Activated T-helper 2 cell treated with anti-CD3 and anti-CD28 coated beads, Interferon-gamma antibody, Interleukin-2, Interleukin-4, amounts not matched to agents 10 μg/mL and 5 μg/mL and 100 μg/mL, durations not matched to agents 14 hours and 24 hours and 36 hours (primary cell): ENCODE measurements at places on chromosomes 5 and 9. TPM values are rescaled to one million over a fixed set of nuclear protein-coding genes. Genes with fewer than 3 reads are reported as not detected.

SLIT3 gene
- 8.1 and 9.5 TPM in 2 replicates for total RNA-seq

PARP8 gene
- total RNA-seq, result 22.2 and 23.5 TPM in 2 replicates

NR5A1 gene
- total RNA-seq, result not detected in 2 replicates

SRA1 gene
- total RNA-seq, result 45.9 and 48.2 TPM in 2 replicates

LCN9 gene
- total RNA-seq, result not detected in 2 replicates

ZNF608 gene
- not detected in 2 replicates for total RNA-seq

DNA sequence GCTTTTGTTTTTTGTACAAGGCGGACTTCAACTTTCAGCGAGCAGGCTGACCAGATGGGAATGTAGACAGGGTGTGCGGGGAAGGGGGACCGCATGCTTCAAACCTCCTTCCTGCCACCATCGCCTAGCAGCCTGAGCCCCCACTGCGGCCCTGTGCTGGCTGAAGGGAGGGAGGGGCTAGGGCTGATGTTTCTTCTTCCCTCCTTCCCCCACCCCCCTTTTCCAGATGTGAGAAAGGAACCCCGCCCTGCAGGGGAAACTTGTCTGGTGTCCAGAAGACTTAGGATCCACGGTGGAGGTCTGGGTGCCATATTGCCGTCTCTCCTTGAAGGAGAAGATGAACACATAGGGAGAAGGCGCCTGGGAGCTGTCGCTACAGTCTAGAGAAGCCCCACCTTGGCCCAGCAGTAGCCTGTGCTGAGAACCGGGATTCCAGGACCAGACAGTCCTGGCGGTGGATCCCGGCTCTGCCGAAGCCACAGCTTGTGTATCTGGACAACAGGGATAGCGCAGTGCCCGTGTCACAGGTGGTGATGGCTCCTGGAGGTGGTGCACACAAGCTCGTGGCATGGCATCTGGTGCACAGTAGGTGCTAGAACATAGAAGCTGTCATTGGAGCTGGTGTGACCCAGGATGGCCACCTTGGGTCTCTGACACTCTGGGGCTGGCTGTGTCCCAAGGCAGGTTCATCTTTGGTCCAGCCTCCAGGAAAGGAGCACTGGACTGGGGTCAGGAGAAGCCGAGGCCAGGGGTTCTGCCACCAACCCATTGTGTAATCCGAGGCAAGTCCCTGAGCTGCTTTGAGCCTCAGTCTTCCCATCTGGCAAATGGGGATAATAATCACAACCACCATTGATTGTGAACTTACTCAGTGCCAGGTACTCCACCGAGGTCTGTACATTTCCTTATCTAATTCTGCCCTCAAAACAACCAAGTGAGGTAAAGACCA lies 205.6 kb downstream of the C9orf50 start:
- DNase-seq, result no peak

DNA sequence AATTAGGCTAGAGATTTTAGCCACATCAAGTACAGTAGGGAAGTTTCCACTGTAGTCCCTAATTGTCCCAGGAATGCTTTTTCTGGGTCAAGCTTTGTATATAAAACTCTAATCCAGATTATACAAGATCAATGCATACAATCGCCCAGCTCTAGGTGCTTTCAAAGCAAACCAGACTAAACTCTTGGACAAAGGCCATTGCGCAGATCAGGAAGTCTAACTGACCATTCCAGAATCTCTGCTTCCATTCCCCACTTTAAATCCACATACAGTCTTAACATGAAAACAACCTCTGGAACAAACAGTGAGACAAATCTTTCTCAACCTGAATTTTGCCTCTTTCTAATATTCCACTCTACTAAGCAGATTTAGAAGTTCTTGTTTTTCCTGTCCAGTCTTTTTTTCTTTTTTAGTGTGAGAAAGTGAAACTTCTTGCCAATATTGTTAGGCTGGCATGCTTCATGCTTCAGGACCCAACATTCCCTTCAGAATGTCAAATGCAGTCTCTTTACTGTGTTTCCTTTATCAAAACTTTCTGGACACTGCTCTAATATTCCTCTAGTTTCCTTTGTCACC lies 76.1 kb downstream of the ITGA1 start:
- DNase-seq, result no peak

DNA sequence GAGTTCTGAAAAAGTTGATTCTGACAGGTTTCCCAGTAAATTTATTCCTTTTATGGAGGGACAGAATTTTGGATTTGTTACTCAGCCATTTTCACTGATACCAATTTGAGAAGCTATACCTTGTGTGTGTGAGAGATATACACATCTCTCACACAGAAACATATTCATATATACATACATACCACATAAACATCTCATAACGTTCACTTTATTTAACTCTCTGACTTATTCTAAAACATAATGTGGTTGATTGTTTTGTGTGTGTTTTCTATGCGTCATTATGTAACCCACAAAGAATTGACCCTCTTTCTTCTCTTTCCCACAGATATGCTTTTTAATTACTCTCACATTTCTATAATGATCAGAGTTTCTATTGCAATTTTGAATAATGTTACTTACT lies 570.8 kb upstream of the TLE4 start:
- DNase-seq, result no peak

- DNase-seq, result no peak
Measured at GRCh38 chr9:136835162-136835931, 6.9 kb upstream of the AJM1 start.

GRCh38 chr5:120106912-120107525 lies 357.1 kb upstream of the PRR16 start:
- DNase-seq, result no peak

DNA sequence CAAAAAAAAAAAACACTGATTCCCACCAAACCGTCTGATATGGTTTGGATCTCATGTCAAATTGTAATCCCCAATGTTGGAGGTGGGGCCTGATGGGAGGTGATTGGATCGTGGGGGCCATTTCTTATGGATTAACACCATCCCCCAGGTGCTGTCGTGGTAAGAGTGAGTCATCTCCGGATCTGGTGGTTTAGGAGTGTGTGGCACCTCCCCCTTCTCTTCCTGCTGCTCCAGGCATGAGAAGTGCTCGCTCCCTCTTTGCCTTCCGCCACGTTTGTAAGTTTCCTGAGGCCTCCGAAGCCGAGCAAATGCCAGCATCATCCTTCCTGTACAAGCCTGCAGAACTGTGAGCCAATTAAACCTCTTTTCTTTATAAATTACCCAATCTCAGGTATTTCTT lies 45.2 kb downstream of the HSD17B3 start:
- no peak for DNase-seq

GRCh38 chr9:111940697-111941096 lies 44.1 kb downstream of the UGCG start:
- DNase-seq, result no peak

GRCh38 chr5:167899490-167900070 lies 391.9 kb upstream of the WWC1 start:
- no peak for DNase-seq

DNA sequence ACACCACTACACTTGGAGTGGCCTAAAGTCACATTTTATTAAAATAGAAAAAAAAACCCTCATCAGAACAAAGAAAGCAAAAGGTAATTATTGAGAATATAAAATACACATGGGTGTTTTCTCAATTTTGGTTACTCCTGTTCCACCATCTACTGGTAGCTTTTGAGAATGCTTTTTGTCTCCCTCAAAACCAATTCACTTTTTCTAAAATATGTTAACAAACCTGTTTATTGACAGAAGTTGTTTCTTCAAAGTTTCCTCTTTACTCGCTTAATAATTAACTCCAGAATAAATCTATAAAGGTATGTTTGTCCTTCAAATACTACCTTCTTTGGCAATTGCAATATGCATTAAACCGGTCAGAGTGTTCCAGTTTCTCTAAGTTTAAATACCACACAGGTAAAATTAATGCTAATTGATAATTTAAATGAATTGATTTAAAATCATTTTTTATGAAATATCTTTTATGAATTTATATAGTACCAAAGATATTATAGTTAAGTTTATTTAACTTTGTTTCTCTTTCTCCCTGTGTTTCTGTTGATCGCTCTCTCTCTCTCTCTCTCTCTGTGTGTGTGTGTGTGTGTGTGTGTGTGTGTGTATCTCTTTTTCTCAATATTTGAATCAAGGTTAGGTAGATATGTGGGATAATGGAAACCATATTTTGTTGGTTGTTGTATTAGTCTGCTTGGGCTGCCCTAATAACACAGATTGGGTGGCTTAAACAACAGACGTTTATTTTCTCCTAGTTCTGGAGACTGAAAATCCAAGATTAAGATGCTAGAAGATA lies 487.4 kb downstream of the PRDM9 start:
- DNase-seq, result no peak

DNA sequence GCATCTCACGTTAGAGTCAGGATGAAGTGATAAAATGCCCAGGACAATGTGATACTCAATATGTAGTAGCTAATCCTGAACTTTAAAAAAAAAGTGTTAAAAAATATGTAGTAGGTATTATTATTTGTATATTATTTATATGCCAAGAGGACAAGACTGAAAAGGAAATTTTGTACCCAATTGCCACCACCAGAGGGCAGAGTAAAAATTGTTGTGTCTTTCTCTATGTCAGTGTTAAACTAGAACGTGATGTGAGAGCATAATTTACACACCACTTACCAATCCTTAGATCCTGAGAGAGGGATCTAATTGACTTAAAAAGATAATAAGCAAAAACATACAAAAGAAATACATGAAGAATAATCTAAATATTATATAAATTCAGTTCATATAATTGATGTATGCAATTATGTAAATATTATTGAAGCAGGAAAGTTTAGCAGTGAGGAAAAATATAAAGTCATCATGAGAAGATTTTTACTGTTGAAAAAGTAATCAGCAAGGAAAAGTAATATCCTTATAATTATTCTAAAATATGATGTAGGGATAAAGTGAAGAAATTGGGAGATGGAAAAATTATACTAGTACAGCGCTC lies 288.9 kb downstream of the RAB3C start:
- DNase-seq, result no peak

- no peak for DNase-seq
Measured at GRCh38 chr9:133519693-133520092, 5.1 kb downstream of the MYMK start.

DNA sequence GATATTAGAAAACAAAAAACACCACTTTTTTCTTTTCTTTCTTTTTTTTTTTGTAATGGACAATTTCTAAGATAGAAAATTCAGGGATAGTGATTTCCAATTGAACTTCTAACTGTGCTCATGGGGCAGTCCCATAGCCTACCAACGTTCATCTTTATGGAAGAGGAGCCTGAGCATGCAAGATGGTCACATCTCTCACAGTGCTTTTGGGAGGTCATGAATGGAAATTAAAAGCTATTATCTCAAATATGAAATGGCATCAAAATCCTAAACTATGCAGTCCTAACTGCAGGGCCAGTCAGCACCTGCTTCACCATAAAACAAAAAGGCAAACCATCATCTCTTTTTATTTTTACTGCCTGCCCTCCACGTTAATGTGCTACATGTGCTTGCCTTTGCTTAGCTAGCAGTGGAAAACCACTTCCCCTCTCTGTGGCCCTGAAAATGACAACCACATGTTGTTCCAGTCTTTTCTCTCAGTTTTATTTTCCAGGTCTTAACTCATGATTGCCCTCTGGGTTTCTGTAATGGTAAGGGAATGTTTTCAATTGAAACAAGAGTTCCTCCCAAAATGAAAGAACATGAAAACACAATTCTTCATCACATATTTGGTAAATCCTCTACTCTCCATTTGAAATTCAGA lies 16.7 kb downstream of the IFNB1 start:
- DNase-seq, result peak; percentile 16

GRCh38 chr5:112581811-112582320 lies 155.8 kb upstream of the APC start:
- DNase-seq, result no peak

DNA sequence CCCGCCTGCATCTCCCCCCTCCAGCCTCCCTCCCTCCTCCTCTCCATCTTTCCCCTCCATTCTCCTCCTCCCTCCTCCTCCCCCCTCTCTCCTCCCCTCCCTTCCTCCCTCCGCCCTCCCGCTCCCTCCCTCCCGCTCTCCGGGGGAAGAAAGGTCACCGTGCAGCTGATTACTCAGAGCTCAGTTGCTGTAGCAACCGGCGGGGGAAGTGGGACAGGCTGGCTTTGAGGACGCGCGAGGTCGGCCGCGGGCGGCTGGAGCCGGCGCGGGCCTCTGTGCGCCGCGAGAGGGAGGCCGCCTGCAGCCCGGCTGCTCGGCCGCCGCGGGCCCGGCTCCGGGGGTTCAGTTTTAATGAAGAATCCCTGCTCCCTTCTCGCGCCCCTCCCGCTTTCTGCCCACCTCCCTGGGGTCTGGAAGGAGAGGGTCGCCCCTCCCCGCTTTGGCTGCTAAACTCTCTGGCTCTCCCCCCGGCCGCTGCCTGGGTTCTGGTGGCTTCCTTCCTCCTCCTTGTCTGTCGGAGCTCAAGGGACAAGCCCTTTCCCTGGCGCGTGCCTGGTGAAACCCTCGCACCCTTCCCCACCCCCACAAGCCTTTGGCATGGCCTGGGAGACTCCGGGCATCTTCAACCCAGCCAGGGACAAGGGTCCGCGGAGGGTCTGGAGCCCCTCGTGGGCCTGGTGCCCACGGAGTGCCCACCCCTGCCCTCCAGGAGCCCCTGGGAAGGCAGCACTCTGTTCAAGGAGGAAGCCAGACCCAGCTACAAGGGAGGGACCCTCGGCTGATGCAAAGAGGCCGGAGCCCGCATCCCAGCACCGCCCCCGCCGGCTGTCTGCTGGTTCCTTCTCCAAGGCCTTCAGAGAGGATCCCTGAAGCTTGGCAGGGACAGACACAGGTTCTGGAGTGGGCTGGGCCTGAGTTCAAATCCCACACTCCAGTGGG lies 160.3 kb downstream of the C9orf50 start:
- DNase-seq, result peak; percentile 81

DNA sequence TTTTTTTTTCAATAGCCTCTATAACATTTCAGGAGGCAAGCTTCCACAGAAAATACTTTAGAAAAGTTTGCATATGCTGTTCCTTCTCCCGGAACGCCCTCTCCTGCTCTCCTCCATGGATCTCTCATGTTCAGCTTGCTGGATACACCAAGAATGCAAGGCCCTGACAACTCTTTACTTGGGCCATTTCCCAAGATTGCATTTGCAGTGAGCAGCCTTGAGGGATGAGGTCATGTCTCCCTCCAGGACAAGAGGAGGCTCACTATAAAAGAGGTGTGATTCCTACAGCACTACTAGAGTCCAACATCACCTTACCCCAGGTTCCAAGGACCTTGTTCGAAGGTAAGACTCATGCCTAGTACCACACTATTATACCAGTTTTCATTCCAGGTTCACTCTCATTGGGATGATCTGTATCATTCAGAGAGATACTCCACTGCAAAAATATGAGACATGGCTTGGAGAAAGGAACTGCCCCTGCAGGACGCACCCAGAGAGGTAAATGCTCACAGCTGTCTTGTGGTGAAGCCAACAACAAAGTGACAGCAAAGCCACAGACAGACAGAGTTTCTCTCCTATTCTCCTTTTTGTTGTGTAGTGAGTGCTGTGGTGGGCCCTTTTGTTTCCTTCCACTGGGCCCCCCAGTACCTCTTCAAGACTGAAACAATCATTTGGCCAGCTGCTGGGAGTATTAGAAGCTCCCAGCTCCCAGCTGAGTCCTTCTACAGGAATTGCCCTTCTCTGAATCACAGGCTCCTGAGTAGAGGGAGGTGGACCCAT lies 151.7 kb upstream of the ZNF366 start:
- DNase-seq, result no peak

DNA sequence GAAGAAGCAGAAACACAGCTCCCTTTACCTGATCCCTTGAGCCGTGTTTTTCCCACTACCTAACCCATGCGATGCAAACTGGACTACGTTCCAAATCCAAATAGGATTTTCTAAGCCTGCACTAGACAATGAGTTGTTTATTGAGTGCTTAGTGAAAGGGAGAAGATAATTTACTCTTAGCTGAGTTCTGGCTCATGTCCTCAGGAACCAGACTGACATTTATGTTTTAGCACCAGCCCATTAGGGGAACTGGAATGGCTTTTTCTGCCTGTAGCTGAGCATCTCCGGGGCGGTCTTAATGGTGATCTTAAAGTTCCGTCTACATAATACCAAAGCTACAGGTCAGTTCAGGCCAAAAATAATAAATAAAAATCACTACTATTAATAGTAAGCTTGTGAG lies 81.5 kb downstream of the SH3TC2 start:
- DNase-seq, result no peak
